ENCODE measurements at places on chromosomes 16 and 17.

GRCh38 chr17:62703261-62703775 lies 75.8 kb downstream of the MRC2 start:
- peak; percentile 55 for DNase-seq

DNA sequence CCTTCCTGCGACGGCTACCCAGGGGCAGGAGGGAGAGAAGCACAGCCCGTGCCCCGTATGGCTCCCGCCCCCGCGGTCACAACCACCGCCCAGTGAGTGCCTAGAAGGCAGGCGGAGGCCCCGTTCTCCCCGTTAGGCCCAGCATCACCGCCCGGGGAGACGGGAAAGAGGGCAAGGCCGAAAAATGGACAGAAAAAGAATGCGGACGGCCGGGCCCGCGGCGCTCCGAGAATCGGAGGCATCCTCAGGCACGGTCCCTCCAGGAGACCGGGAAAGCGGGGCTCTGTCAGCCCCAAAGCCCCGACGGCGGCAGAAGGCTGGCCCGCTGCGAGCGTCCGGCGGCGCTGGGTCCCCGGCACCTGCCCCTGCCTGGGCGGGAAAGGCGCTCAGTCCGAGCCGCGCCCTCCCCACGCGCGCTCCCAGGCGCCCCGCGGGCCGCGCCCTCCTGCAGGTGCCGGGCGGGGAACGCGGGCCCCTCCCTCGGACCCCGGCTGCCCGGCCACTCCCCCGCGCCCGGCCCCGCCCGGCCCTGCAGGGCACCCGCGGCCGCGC lies 407 bp downstream of the MCRIP1 start:
- peak; percentile 19 for DNase-seq

GRCh38 chr16:86823125-86823524 lies 244.8 kb downstream of the FOXL1 start:
- DNase-seq: no peak

- DNase-seq: no peak
These were observed 15.4 kb upstream of the DNASE1 start for GRCh38 chr16:3638916-3639644.

- peak; percentile 95 for DNase-seq
These were observed 223.0 kb downstream of the NTN1 start for GRCh38 chr17:9244066-9245052.

DNA sequence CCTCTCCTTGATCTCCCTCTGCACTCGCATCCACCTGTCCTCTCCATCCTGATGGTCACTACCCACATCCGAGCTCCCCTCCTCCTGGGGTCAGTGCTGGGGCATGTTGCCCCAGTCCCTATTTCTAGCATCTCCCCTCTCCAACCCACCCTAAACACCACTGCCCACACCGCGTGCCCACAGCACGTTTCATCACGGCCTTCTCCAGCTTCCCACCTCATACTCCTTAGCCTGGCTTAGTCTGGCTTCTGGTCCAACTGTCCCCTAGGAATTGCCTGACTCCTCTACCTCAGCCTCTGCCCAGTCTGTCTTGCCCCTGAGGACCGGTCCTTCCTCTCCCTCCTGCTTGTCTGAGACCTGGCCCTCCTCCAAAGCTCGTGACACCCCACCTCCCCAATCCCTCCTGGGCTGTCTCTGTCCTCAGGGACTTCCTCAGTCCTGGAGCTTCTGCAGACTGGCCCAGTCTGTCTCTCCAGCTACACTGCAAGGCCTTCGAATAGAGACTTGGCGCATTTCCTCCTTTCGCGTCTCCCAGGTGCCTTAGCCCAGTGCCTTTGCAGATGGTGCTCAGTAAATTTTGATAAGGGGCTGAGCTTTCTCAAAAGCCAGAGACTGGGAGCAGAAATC lies 4.9 kb downstream of the ALOX15 start:
- DNase-seq: no peak

- DNase-seq: peak; percentile 38
These were observed 7.9 kb upstream of the NAGPA start for GRCh38 chr16:5041600-5042133.

- no peak for DNase-seq
These were observed 12.1 kb upstream of the PRKCB start for GRCh38 chr16:23823475-23824384.

- peak; percentile 38 for DNase-seq
These were observed 81.1 kb downstream of the FTO start for GRCh38 chr16:53785044-53785443.

- no peak for DNase-seq
These were observed 807.1 kb downstream of the KCNJ2 start for GRCh38 chr17:70976447-70976846.

DNA sequence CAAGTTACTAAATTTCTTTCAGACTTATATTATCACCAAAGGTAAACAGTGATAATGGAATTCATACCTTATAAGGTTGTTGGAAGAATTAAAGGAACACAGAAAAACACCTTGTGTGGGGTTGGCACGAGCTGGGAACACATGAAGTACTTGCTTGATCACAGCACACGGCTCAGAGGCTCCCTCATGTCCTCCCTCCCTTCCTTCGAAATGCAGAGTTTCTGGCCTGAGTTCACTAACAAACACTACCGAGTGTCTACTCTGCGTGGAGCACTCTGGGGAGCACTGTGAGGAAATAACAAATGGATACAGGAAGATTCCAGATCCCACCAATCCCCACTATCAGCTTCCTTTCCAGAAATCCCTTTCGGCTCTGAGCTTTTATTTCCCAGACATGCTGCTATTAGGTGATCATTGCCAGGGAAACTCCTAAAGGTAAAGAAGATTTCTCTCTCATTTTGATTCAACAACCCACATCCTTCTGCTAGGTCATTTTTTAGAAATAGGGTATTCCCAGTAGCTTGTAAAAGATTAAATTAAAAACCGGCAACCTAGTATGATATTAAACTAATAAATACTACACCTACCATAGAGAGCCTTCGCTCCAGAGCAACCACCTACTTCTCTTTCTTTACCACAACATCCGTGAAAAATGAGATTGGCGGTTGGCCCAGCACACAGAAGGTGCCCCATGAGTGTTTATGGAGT lies 6.1 kb upstream of the HNF1B start:
- no peak for DNase-seq

Data from AG10803 (cell line).